ENCODE measurements at places on chromosomes 5 and 9.

- DNase-seq: no peak
Measured at GRCh38 chr5:34666392-34667080, 10.4 kb downstream of the RAI14 start.

DNA sequence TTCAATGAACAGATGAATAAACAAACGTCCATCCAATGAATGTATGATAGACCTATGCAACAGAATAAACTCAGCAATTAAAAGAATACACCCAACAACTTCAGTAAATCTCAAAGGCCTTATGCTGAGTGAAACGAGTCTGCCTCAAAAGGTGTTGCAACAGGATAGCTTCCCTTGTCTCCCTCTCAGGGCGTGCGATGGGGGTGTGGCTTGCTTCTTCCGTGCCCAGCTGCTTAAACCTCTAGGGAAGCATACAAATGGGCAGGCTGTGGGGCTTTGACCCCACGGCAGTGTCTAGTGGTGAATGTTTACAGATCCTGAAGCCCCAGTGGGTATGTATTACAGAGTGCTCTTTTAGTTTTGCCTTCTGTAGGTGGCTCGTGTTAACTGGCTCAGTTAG is 87.0 kb upstream of the CCL21 start:
- no peak for DNase-seq

- peak; percentile 57 for DNase-seq
Measured at GRCh38 chr5:55324815-55325418, 17.1 kb downstream of the MTREX start.

- DNase-seq: no peak
Measured at GRCh38 chr9:28847331-28847730, 1274.0 kb upstream of the C9orf72 start.

DNA sequence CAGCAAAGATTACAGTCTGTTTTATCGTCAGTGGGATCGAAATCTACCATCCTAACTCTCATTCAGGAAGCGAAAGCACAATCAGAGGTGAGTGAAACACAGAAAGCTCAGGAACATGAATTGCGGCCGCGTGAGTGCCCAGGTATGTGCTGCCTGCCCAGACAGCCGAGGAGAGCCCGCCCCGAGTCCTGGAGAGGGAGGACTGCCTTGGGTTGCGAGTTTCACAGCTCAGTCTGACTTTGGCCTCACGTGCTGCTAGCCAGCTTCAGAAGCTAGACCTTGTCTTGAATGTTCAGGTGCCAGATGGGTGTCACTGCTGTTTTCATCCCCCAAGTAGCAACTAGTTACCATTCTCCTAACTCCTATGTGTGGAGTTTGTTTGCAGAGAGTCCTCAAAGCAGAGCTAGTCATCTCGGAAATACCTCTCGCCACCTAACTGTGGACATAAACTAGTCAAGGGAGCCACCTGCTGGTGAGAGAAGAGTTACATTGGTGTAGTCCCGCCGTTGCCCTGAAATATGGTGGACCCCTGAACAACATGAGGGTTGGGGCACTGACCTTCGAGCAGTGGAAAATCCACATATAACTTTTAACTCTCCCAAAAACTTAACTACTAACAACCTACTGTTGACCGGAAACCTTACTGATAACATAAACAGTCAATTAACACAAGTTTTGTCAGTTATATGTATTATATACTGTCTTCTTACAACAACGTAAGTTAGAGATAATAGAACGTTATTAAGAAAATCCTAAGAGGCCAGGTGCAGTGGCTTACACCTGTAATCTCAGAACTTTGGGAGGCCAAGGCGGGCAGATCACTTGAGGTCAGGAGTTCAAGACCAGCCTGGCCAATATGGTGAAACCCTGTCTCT is 80.9 kb downstream of the GOLPH3 start:
- peak; percentile 74 for DNase-seq

DNA sequence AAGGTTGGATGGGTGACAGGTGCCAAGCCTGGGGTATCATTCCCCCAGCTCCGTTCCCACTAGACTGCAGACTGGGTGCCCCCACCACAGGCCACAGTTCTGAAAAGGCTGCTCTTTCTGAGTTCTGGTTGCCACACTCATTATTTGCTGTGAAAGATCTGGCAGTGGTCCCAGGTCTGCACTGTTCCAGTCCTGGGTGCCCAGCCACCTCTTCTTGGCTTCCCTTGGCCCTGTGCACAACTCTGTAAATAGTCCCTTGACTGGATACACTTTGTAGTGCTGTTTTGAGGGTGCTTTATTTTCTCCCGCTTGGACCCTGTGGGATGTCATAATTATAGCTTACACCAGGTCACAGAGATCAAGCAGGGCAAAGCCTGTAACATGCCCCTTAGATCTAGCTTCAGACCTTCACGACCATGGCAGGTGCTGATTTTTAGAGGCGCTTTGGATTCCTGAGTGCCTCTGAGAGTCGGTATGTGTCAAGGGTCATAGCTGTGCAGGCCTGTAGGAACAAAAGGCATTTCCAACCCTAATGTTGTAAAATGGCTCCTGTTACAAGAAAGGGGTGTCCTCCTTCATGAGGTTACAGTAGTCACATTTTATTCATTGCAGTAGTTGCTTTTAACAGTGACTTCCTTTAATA is 344.9 kb downstream of the ICE1 start:
- DNase-seq: no peak

DNA sequence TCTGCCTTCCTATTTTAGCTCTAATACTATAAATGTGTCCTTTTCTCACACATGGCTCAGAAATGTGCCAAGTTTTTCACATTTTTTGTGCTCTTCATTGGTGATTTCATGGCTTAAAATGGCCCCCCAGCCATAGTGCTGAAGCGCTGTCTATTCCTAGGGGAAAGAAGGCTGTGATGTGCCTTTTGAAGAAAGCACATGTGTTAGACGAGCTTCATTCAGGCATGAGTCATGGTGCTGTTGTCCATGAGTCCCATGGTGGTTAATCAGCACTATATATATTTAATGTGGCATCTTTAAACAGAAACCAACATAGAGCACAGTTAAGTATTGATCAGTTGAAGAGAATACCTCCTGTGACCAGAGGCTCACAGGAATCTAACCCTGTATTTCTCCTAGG is 55.8 kb downstream of the PDE8B start:
- DNase-seq: peak; percentile 74

DNA sequence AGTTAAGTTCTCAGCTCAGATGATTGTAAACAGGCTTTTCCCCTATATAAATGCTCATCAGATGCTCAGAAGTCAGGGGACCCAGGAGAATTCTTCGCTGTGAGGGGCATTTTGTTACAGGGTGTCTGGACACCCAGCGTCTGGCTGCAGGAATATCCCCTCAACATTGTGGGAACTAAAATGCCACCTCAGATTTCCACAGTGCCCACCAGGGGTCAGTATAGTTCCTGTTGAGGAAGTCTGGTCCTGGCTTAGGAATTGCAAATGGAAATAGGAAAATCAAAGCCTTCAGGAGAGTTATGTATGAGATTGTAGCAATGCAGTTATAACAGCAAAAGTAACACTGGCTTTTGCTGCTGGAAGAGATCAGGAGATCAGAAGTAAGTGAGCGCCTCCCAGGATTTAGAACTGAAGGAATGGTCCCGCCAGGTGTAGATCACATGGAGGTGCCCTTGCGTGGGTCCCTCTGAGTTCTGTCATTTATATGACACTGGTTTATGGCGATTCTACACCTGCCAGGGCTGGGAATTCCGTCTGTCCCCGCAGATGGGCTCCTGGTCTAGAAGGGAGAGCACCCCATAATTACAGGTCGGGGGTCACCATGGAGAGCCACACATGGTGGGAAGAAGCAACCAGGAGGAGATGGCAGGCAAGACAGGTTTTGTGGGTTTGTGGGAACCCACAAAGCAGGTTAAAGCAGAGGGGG is 47.1 kb upstream of the CTSL start:
- DNase-seq: peak; percentile 68

DNA sequence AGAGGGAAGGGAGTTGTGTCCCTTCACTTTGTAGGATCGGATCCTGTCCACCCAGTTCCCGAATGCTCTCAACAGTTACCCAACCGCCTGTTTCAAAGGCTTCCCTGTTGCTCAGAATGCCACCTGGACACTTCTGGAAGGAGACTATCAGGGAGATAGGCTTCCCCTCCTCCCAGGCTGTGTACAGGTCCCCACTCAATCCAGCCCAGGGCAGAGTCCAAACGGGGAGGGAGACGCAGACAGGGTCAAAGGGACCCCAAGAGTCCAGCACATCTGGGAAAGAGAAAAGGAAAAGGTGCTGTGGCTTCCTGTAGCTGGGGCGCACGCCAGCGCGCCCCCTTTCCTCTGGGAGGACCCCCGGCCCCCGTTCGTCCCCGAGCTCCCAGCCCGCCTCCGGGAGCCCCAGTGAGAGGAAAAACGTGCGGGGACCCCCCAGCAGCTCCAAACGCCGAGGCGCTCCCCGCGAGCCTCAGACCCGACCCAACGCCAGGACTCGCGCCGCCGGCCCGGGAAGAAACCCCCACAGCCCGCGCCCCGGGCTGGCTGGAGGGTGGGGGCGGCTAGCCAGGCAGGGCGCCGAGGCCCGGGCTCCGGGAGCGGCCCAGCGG is 640 bp downstream of the SURF4 start:
- DNase-seq: peak; percentile 47

GRCh38 chr5:135033901-135034235 is at the start of gene PITX1:
PITX1 (minus strand) TSS chr5:135034228; CDS start chr5:135033881, 347 bp downstream.
- no peak for DNase-seq

GRCh38 chr5:34030048-34030447 is 13.0 kb downstream of the C1QTNF3 start:
- DNase-seq: no peak

DNA sequence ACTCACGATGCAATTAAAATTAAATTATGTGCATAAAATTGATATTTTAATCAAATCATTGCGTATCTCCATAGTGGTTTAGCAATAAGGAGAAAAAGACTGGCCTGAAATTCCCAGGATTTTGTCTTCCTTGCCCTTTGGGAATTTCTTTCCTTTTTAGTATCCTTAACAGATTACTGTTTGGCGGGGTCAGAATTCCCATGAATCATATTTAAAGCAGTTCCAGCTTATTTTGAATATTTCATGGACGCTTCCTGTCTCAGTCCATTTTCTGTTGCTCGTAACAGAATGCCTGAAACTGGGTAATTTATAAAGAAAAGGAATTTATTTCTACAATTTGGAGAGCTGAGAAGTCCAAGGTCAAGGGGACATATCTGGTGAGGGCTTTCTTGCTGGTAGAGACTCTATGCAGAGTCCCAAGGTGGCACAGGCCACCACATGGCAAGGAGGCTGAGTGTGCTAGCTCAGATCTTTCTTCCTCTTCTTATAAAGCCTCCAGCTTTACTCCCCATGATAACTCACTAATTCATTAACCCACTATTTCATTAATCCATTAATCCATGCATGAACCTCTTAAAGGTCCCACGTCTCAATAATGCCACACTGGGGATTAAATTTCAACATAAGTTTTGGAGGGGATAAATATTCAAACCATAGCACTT is 37.8 kb downstream of the CDH6 start:
- peak; percentile 17 for DNase-seq

GRCh38 chr9:6188466-6188865 is 27.1 kb upstream of the IL33 start:
- DNase-seq: no peak

DNA sequence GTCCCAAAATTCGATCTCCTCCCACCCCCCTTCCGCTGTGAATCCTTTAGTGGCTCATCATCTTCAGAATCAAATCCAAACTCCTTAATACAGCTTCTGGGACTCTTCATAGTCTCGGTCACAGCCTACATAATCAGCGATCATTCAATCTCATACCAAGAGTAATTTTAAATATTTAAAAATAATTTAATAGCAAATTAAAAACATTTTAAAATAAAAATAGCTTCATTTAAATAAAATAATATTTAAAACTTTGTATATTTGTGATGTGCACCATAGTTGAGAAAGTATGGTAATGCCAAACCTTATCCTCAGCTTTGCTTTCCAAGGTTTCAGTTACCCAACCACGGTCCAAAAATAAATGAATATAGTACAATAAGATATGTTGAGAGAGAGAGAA is 70.0 kb upstream of the NR3C1 start:
- DNase-seq: no peak

GRCh38 chr5:85814596-85814995 is 803.1 kb upstream of the COX7C start:
- no peak for DNase-seq

DNA sequence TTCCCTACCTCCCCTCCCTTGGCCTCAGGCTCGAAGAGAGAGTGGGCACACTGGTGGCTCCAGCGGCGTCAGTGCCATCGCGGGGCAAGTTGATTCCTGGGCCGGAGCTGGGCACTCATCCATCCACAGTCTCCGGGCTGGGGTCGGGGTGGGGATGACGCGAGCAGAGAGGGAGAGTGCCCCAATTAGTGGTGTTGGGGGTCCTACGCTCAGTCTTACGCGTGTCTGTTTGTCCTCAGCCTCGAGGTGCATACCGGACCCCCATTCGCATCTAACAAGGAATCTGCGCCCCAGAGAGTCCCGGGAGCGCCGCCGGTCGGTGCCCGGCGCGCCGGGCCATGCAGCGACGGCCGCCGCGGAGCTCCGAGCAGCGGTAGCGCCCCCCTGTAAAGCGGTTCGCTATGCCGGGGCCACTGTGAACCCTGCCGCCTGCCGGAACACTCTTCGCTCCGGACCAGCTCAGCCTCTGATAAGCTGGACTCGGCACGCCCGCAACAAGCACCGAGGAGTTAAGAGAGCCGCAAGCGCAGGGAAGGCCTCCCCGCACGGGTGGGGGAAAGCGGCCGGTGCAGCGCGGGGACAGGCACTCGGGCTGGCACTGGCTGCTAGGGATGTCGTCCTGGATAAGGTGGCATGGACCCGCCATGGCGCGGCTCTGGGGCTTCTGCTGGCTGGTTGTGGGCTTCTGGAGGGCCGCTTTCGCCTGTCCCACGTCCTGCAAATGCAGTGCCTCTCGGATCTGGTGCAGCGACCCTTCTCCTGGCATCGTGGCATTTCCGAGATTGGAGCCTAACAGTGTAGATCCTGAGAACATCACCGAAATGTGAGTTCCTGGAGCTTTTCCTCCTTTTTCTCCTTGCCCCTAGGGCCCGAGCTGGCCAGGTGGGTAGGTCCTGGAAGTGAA is 861 bp downstream of the NTRK2 start:
- peak; percentile 12 for DNase-seq

DNA sequence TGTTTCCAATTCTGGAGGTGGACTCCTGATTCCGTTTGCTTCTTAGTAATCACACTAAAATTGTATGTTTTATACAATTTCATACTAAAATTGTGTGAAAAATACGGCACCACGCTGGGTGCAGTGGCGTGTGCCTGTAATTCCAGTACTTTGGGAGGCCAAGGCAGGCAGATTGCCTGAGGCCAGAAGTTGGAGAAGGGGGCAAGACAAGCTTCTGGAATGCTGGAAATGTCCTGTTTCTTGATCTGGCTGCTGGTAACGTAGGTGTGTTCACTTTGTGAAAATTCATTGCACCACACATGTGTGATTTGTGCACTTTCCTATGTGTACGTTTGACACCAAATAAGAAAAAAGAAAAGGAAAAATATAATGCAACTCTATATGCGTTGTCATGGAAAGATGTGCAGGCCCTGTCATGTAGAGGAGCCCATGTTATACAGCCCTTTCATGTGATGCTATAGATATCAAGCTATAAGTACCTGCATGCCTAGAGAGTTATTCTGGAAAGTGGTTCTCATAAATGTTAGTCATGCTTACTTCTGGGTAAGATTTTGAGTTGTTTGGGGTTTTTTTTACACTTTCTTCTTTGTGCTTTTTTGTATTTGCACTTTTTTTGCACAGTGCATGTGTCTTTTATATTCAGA is 119.9 kb downstream of the TMEM174 start:
- DNase-seq: no peak
